ENCODE measurements at places on chromosomes 11 and 22. TPM values are rescaled to one million over a fixed set of nuclear protein-coding genes. Genes with fewer than 3 reads are reported as not detected.

GRCh38 chr22:24179478-24180210 is 1.6 kb upstream of the SUSD2 start:
- no peak for DNase-seq

DNA sequence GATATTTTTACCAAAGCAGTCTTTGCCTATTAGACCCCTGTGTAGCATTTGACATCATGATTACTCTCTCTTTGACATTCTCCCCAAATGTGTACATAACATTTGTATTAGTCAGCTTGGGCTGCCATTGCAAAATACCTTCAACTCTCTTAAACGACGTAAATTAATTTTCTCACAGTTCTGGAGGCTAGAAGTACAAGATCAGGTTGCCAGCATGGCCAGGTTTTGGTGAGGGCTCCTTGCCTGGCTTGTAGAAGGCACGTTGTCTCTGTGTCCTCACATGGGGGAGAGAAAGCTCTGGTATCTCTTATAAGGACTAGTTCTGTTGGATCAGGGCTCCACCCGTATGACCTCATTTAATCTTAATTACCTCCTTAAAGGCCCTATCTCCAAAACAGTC is 12.3 kb upstream of the DLAT start:
- no peak for DNase-seq

- DNase-seq = no peak
Measured at GRCh38 chr22:43843783-43844530, 18.4 kb downstream of the SULT4A1 start.

DSCAML1 gene
- total RNA-seq = not detected

DNA sequence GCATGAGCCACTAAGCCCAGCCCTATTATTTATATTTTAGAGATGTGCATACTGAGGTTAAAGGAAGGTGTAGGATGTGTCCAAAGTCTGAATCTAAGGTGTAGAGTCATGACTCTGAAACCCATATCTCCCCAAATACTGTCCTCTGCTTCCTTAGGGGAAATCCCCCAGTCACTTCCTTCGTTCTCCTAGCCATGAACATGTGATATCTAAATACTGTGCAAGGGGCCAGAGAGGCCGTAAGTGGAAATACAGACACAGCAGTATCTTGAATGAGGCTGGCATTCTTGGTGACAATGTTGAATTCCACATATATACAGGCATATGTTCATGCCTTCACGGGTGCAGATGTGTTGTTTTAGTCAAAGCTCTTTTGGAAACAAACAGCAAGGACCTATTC is 21.3 kb upstream of the PATZ1 start:
- DNase-seq = no peak

DNA sequence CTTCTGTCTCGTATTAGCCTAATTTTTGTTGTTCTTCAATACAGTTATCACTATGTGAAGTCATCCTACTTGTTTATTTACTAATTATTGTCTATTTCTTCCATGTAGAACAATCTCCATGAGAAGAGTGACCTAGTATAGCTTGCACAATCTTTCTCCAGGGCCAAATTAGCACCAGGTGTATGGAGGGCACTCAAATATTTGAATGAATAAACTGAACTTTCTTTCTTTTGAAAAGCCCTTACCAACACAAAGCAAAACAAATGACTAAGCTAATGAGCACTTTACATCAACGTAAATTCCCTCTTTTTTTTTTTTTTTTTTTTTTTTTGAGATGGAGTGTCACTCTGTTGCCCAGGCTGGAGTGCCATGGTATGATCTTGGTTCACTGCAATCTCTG is 34.2 kb downstream of the ABTB2 start:
- DNase-seq = no peak

CD3G gene
- not detected for total RNA-seq

KLHL35 gene
- not detected for total RNA-seq

FAM227A gene
- total RNA-seq = 0.47 TPM

GRCh38 chr11:61949169-61950034 is 749 bp upstream of the BEST1 start:
- DNase-seq = peak; percentile 75

CALCA gene
- total RNA-seq = not detected

DNA sequence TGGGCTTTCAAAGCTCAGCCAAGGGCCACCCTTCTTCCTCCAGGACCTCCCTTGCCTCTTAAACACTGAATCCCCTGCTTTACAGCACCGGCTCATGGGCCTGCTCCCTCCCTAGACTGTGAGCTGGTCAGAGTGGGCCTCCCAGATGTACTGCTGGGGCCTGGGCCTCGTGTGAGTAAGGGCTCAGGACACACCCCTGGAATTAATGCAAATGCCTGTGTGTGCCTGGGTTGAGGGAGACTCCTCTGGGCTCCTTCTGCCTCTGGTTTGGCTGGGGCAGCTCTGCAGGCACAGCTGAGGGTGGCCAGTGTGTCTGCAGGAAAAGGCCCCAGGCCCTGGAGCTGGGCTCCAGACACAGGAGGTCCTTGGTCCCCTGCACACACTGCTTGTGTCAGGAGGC is 24.2 kb downstream of the ALX4 start:
- DNase-seq = peak; percentile 78

DNA sequence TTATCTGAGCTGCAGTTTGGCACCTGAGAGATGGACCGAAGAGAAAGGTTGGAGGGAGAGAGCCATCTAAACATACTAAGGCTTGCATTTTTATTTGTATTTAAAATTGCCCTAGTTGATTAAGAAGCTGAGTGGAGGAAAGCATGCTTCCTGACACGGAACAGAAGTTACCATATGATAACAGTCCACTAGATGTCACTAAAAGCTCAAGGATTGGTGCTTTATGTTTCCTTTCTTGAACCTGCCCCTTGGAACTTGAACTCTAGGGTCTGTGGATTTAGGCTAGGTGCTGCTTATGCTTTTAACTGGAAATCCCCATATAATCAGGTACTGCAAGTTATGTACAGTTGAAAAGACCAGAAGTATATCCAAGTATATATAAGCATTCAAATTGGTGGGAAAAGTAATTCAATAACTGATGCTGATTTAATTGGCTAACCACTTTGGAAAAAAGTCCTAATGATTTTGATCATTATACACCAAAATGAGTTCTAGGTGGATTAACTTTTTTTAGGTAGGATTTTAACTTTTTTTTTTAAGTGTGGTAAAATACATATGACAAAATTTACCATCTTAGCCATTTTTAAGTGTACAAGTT is 9.5 kb downstream of the RBMXL2 start:
- no peak for DNase-seq

GRCh38 chr11:8019314-8020243 is 32.4 kb downstream of the EIF3F start:
- no peak for DNase-seq

- no peak for DNase-seq
Measured at GRCh38 chr11:71400216-71400615, 48.0 kb downstream of the DHCR7 start.

- no peak for DNase-seq
Measured at GRCh38 chr11:99241066-99241465, 220.3 kb downstream of the CNTN5 start.

Measured in SJCRH30 (cell line).